ENCODE measurements at places on chromosomes 3 and 15. TPM values are rescaled to one million over a fixed set of nuclear protein-coding genes. Genes with fewer than 3 reads are reported as not detected.

DNA sequence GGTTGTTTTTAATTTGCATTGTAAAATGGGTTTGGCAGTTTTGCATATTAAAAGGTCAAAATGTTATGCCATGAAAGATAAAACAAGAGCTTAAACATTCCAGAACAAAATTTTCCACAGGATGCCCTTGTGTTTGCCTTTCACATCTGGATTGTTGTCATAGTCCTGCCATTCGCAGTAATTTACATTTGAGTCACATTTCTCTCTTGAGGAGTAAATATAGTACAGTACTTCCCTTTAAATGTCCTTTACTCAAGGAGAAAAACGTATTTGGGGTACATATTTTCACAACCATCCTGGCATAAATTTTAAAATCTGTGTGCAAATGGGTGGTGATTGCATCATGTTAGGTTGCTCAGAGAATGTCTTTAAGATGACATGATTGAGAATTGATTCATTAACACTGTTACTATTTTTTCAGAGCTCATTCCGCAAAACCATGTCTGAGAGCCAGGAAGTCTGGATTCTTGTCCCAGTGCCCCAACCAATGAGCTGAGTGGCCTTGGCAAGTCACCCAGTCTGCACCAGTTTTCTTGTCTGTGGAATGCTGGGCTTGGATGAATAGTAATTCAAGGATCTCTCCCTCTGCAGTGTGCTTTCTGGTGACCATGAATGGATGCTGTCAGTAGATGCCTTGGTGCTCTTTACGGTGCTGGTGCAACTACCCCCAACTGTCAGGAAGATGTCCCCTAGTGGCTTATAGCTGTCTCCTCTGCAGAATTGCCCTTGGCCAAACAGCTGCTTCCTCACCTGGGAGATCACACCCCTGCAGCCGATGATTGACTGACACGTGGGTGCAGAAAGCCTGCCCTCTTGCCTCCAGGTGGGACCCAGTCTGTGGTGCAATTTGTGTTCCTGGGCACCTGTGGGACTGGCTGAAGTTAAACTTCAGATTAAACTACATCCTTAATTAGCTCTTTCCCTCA is 43.0 kb downstream of the ABHD5 start:
- no peak overlapping the region for H3K27ac ChIP-seq
- H3K36me3 ChIP-seq: no peaks in the 10 kb centered on the region
- H3K4me1 ChIP-seq: no peaks in the 10 kb centered on the region
- no peaks in the 10 kb centered on the region for H3K27me3 ChIP-seq
- H3K4me3 ChIP-seq: no peak overlapping the region

Gene CLEC3B
- not detected for total RNA-seq

Gene PLSCR5
- total RNA-seq: not detected

Gene NCK1
- total RNA-seq: 33.3 TPM

- no peaks in the 10 kb centered on the region for H3K36me3 ChIP-seq
- no peak overlapping the region for H3K27ac ChIP-seq
- no peaks in the 10 kb centered on the region for H3K27me3 ChIP-seq
- no peaks in the 10 kb centered on the region for H3K4me1 ChIP-seq
Measured at GRCh38 chr3:112689385-112689784, 48.4 kb upstream of the CCDC80 start.

DNA sequence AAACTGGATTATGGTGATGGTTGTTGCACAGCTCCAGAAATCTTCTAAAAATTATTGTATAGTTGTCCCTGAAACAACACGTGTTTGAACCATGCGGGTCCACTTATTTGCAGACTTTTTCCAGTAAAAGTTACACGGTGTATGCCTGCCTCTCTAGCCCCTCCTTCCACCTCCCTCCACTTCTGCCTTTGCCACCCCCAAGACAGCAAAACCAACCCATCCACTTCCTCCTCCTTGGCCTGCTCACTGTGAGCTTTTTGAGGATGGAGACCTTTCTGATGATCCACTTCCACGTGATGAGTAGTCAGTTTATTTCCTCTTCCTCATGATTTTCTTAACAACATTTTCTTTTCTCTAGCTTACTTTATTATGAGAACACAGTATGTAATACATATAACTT is 5.4 kb downstream of the CYFIP1 start:
- no peak for DNase-seq
- no peaks in the 10 kb centered on the region for H3K27me3 ChIP-seq
- H3K36me3 ChIP-seq: no peaks in the 10 kb centered on the region

DNA sequence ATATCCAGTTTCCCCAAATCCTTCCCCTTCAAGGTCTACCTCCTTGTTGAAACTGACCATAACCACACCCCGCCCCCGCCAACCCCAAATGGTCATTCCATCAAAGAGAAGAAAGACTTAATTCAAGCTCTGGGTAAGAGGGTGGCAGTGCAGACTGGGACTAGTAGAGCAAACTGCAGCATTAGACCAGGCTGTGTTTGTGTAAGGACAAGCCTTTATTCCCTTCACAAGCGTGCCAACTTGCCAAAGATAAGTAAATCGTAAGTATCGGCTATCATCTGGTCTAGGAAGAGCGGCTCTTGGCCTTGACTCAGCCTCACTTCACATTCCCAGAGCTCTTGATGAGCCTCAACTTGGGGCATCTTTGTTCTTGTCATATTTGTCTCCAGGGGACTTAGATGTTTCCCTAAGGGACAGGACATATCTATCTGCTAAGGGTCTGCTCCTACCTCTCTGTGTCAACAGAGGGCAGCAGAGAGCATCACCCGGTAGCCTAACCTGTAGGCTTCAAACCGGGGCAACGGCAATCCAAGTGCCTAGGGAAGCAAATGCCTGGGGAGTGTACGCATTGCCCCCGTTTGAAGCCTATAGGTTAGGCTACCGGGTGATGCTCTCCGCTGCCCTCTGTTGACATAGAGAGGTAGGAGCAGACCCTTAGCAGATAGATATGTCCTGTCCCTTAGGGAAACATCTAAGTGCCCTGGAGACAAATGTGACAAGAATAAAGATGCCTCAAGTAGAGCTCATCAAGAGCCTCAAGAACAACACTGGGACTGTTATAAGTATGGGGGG is 8.9 kb upstream of the MAP3K13 start:
- H3K27me3 ChIP-seq: no peaks in the 10 kb centered on the region
- no peak overlapping the region for H3K4me3 ChIP-seq
- H3K36me3 ChIP-seq: no peaks in the 10 kb centered on the region

- no peak for DNase-seq
- no peak overlapping the region for H3K4me3 ChIP-seq
Measured at GRCh38 chr3:153399636-153400035, 237.6 kb downstream of the RAP2B start.

Gene CLDN11
- total RNA-seq: not detected

- no peaks in the 10 kb centered on the region for H3K27me3 ChIP-seq
- H3K4me3 ChIP-seq: no peak overlapping the region
- no peak for DNase-seq
- H3K27ac ChIP-seq: no peak overlapping the region
Measured at GRCh38 chr3:33360136-33360825, 79.9 kb downstream of the UBP1 start.

DNA sequence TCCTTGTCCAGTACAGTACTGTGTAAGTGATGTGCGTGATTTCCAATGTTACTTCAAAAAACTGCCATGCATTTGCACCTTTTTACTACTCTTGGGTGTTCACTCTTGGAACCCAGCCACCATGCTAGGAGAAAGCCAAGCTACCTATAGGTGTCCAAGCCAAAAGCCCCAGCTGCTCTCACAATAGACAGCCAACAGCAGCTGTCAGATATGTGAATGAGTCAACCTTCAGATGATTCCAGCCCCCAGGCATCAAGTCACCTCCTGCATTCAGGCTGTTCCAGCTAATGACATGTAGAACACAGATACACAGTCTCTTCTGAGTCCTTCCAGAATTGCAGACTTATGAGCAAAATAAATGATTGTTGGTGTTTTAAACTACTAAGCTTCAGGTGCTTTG is 417.7 kb upstream of the TGFBR2 start:
- no peak overlapping the region for H3K27ac ChIP-seq
- H3K36me3 ChIP-seq: no peaks in the 10 kb centered on the region
- no peak for DNase-seq
- no peaks in the 10 kb centered on the region for H3K27me3 ChIP-seq
- H3K4me3 ChIP-seq: no peak overlapping the region
- H3K4me1 ChIP-seq: no peaks in the 10 kb centered on the region

DNA sequence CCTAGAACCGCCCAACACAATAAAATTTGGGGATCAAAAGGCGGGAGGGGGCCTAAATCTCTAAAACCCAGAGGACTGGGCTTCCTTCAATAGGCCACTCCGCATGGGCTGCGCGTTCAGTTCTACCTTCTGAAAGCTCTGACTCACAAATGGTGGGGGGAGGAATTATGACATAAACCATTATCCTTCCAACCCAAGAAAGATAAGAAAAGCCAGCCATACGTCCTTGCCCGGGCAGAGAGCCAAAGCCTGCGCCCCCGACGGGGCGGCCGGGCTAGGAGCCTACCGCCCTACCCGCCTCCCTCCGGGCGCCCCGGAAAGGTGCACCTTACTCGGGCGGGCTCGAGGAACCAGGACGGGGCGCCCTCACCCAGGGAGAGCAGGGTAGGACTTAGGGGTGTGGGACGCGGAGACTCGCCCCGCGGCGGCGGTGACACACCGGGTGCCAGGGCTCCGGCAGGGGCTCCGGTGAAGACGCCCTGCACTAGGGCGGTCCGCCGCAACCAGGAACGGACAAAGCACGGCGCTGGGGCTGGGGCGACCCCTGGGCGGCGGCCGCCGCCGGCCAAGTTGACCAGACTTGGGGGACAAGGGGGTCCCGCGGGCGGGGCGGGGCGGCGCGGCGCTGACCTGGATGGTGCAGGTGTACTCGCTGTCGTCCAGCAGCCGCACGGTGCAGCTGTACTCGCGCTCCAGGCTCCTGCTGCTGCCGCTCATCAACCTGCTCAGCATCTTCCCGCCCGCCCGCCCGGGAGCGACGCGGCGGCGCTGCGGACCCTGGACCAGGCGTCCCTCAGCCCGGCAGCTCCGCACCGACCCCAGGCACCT is 534 bp downstream of the FRMD5 start:
- no peak overlapping the region for H3K4me3 ChIP-seq
- H3K27me3 ChIP-seq: peaks cover 41% of the 10 kb centered on the region
- peak; percentile 53 for DNase-seq
- no peak overlapping the region for H3K27ac ChIP-seq

DNA sequence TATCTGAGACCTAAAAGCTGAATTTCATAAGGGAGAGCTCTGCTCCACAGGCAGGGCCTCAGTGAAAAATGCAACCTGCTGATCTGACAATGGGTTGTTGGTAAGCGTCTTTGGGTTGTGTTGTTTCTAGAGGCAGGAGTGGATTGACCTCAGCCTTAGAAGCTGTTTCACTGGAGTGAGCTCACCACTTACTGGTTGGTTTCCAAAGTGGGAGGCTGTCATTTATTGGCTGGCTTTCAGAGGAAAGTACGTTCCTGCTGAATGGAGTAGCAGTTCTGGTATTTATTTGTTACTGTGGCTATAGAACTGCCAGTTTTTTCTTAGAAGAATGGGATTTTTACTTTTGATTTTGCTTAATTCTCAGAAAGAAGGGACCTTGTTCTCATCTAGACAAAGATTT is 29.3 kb upstream of the COL6A5 start:
- no peak for DNase-seq
- no peak overlapping the region for H3K4me3 ChIP-seq
- no peaks in the 10 kb centered on the region for H3K4me1 ChIP-seq
- H3K27me3 ChIP-seq: no peaks in the 10 kb centered on the region

- DNase-seq: peak; percentile 74
- peak overlapping the region; percentile 27 for H3K27ac ChIP-seq
- H3K36me3 ChIP-seq: no peaks in the 10 kb centered on the region
- peaks cover 23% of the 10 kb centered on the region for H3K4me1 ChIP-seq
- peak overlapping the region; percentile 21 for H3K4me3 ChIP-seq
Measured at GRCh38 chr15:84598250-84598649, 2.6 kb upstream of the ZSCAN2 start.

DNA sequence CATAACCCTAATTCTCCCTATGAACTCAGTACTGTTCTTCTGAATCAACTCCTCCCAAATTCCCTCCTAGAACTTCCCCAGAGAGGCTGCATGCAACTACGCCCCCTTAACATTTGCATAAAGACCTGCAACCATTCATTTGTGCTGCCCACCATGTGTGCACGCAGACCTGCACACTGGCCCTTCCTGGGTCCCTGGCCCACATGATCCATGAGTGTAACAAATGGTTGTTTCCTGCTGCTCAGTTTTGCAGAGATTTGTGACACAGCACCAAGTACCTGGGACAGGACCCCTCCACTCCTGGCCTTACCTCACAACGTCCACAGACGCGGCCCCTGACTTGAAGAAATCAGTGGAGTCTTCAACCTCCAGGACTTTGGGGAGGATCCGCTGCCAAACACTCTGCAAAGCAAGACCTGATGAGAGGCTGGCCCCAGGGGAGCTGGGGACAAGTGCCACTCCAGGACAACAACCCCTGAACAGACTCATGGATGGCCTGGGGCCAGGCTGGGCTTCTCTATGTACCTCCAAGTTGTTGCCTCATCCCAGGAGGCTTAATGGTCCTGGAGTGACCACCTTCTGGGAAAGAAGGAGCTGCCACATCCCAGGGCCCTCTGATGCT is 33.8 kb downstream of the ALDH1L1 start:
- no peaks in the 10 kb centered on the region for H3K27me3 ChIP-seq
- no peaks in the 10 kb centered on the region for H3K4me1 ChIP-seq
- H3K4me3 ChIP-seq: no peak overlapping the region
- DNase-seq: peak; percentile 33
- no peak overlapping the region for H3K27ac ChIP-seq

DNA sequence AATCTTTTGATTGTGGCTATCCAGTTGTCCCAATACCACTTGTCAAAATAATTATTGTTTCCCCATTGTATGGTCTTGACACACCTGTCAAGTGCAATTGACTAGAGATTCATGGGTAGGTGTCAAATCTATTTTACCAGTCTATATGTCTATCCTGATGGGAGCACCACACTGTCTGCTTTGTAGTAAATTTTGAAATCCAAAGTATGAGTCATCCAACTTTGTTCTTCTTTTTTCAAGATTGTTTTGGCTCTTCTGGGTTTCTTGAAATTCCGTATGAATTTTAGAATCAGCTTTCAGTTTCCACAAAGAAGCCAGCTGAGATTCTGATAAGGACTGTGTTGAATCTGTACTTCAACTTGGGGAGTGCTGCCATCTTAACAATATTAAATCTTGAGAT is 71.9 kb downstream of the CSNK1G1 start:
- no peaks in the 10 kb centered on the region for H3K36me3 ChIP-seq
- DNase-seq: no peak
- H3K4me3 ChIP-seq: no peak overlapping the region

DNA sequence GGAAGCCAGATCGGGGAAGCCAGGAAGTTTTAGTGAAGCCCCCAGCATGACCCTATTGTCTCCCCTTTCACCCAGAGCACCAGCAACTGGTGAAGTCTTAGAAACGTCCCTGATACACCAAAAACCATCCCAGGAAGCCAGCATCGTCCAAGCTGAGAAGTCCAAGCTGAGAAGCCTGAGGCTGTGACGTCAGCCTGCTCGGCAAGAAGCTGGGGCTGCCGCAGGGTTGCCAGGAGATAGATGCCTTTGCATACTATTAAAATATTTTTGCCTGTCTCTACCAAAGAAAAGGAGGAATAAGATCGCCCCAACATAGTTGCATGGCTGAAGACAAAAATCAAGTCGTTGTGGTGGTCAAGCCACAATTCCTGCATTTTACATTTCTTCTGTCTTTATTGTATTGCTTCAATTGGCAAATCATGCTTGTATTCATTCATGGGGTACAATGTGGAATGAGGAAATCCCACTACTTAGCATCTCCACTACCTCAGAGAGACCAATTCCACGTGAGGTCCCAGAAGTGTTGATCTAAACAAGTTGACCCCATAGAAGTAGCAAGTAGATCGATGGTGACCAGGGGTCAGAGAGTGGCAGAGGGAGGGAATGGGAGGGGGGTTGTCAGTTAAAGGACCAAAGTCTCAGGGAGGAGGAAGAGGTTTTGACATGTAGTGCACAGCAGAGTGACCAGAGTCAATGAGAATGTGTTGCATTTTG is 19.6 kb upstream of the EMC3 start:
- no peaks in the 10 kb centered on the region for H3K36me3 ChIP-seq
- H3K27ac ChIP-seq: no peak overlapping the region
- no peak overlapping the region for H3K4me3 ChIP-seq

Gene CFAP91
- total RNA-seq: 0.64 TPM

Gene POLG
- 106 TPM for total RNA-seq

Gene CNBP
- 474 TPM for total RNA-seq

Gene ANKUB1
- not detected for total RNA-seq
